ENCODE measurements at places on chromosomes 2 and 18.

DNA sequence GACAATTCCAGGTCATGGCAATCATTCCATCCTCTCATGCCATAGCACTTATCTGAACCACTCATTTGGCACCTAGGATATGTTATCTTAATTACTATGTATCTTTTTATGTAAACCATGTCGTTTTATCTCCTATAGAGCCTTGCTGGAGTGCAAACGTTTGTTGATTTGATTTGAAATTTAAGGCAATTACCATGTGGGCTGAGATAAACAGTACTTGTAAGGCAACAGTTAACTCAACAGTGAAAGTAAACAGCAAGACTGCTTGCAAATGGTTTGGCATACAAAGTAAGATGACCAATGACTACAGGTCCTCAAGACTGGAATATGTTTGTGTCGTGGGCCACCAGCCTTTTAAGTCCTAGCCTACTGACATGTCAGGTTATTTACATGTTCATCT, 133.7 kb upstream of the ZFP36L2 start:
- H3K4me1 ChIP-seq: peaks cover 12% of the 10 kb centered on the region
- no peaks in the 10 kb centered on the region for H3K36me3 ChIP-seq
- no peak for DNase-seq
- no peaks in the 10 kb centered on the region for H3K27me3 ChIP-seq
- no peak overlapping the region for H3K4me3 ChIP-seq
- no peak overlapping the region for H3K27ac ChIP-seq

GRCh38 chr2:213336253-213336770, 52.0 kb downstream of the SPAG16 start:
- peaks cover under 1% of the 10 kb centered on the region for H3K36me3 ChIP-seq
- no peak overlapping the region for H3K27ac ChIP-seq
- no peaks in the 10 kb centered on the region for H3K27me3 ChIP-seq

DNA sequence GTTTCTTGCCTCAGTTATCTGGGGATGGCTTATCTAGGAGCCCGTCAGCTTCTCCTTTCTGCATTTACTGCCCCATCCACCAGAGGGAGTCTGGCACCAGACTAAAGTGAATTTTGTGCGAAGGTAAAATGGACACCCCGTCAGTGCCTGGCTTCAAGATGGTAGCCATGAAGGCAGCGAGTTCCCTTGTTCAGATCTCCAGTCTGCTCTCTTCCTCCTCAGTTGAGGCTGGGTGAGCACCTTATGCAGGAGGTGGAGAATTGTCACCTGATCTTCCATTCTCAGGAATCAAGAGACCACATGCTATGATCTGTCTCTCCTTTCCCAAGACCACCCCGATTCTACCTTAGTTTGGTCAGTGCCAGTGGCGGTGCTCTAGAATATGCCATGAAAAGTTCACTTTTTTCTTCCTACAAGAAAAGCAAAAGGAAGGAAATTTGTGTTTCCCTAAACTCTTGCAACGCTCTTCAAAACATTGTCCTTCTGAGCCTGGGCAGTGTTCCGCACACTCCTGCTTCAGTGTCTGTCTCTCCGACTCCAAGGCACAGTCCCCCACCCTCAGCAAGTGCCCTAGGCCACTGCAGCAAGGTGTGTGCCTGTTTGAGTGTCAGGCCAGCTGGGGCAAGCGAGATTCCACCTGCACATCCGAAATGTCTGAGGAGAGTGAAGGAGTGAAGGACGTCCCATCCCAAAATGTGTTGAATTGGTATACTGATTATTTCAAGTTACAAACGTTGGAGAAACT, 168.6 kb downstream of the SS18 start:
- no peak overlapping the region for H3K27ac ChIP-seq
- no peak overlapping the region for H3K4me3 ChIP-seq
- H3K36me3 ChIP-seq: no peaks in the 10 kb centered on the region
- no peaks in the 10 kb centered on the region for H3K27me3 ChIP-seq
- DNase-seq: no peak
- no peaks in the 10 kb centered on the region for H3K4me1 ChIP-seq

DNA sequence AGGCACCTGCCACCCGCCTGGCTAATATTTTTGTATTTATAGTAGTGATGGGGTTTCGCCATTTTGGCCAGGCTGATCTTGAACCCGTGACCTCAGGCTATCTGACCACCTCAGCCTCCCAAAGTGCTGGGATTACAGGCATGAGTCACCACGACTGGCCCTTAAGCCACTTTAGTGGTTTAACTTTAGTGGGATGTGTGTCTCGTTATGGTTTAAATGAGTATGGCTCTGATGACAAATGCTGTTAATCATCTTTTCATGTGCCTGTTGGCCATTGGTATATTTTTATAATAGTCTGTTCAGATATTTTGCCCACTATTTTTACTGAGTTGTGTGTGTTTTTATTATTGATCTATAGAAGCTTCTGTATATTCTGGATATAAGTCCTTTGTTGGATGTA, 205.9 kb downstream of the MYO1B start:
- DNase-seq: no peak
- H3K27ac ChIP-seq: no peak overlapping the region
- H3K36me3 ChIP-seq: no peaks in the 10 kb centered on the region
- H3K4me1 ChIP-seq: no peaks in the 10 kb centered on the region
- no peaks in the 10 kb centered on the region for H3K27me3 ChIP-seq
- H3K4me3 ChIP-seq: no peak overlapping the region

DNA sequence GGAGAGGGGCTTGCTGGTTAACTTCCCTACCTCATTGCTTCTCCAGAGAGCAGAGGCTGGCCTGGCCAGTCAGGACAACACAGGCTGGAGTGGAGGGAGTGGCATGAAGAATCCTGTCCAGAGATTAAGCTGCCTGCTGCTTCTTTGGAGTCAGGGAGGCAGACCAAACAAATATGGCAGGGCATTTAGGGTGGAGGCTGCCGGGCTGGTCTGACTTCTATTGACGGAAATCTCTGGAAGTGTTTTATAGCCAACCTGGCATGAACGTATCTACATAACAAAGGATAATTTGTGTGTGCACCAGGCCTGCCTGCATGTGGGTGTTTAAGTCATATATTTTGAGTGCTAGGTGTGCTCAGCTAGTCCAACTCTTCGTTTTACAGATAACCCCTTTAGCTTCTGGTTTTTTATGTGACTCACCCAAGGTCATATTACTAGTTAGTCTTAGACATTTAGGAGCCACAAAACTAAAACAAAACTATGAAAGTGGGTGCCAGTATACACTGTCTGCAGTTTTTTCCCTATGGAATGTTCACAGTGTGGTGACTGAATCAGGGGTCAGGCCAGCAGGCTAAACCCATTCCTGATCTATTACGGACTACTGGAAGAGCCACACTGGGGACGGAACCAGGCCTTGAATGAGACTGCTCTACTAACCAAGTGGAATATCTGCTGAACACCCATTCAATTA, 5.5 kb downstream of the NPC1 start:
- H3K36me3 ChIP-seq: peaks cover 15% of the 10 kb centered on the region
- no peak overlapping the region for H3K4me3 ChIP-seq
- no peak overlapping the region for H3K27ac ChIP-seq
- no peaks in the 10 kb centered on the region for H3K27me3 ChIP-seq
- peaks cover 19% of the 10 kb centered on the region for H3K4me1 ChIP-seq

- H3K27me3 ChIP-seq: no peaks in the 10 kb centered on the region
- peaks cover 10% of the 10 kb centered on the region for H3K4me1 ChIP-seq
- H3K36me3 ChIP-seq: peaks cover 23% of the 10 kb centered on the region
- DNase-seq: no peak
- H3K27ac ChIP-seq: no peak overlapping the region
These were observed 53.8 kb downstream of the STAT1 start for GRCh38 chr2:190959911-190960788.

DNA sequence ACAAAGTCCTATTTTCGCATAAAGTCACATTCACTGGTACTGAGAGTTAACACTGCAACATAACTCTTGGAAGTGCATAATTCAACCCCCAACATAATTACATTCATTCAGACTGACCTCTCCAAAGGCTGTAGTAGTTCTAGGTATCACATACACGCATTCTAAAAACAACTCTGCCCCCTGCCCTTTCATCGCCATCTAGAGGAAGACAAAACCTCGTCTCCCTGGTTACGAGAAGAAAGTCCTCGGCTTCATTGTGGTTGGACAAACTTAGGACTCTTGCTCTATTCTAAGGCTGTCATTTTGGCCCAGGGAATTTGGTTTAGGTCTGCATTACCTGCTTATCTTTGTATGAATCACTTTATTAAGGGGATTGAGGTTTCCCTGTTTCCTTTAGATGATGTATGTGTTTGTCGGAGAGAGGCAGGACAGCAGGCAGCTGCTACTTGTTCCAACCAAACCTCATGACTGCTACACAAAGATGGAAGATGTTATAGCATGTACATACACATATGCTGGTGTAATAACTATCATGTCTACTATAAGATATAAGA, 215.4 kb upstream of the NRXN1 start:
- no peaks in the 10 kb centered on the region for H3K4me1 ChIP-seq
- no peaks in the 10 kb centered on the region for H3K27me3 ChIP-seq
- H3K36me3 ChIP-seq: no peaks in the 10 kb centered on the region
- no peak overlapping the region for H3K4me3 ChIP-seq

- H3K36me3 ChIP-seq: no peaks in the 10 kb centered on the region
- peak within 1 kb of the TSS; percentile 88 for H3K4me3 ChIP-seq
- H3K27me3 ChIP-seq: no peaks in the 10 kb centered on the region
- H3K4me1 ChIP-seq: peaks cover 33% of the 10 kb centered on the region
- peak within 1 kb of the TSS; percentile 94 for H3K27ac ChIP-seq
These were observed at the start of gene SPRED2 for GRCh38 chr2:65432227-65433190. Gene SPRED2, minus strand, starts transcription at chr2:65432599. Its CDS starts 612 bp downstream, at chr2:65431987.

DNA sequence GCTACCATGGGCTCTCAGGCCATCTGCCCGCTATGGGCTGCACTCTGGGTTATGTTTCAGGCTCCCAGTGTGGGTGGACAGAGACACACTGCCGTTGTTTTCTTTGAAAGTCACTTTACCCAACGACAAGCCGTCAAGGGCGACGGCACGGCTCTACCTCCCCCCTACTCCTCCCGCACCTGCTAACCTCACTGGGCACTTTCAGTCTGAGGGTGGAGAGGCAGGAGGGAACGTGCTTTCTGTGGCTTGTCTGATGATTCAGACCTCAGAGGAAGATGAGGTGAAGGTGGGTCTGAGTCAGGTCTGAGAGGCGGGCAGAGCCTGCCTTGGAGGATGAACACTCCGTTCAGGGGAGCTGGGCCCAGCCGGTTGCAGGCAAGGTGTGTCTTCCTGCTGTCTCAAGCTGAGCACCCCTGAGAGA, 147.6 kb upstream of the HDAC4 start:
- no peak overlapping the region for H3K4me3 ChIP-seq
- H3K27me3 ChIP-seq: peaks cover 56% of the 10 kb centered on the region
- H3K4me1 ChIP-seq: no peaks in the 10 kb centered on the region
- DNase-seq: no peak
- no peaks in the 10 kb centered on the region for H3K36me3 ChIP-seq
- no peak overlapping the region for H3K27ac ChIP-seq

DNA sequence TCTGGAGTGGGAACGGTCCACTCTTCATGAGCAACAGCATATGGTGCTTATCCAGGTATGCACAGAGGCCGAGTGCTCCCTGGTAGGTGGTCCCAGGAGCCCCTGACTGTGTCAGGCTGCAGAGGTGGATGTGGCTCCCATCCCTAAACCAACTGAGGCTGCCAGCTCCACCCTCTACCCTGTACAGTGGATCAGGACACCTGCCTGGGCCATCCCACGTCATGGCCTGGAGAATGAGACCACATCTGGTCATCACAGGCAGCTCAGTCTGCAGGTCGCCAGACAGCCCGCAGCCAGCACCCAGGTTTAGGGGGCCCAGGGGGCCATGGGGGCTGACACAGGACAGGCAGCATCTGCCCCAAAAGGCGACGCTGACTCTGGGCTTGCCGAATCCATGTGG, 100.3 kb upstream of the TMEM18 start:
- H3K4me3 ChIP-seq: no peak overlapping the region
- peaks cover 8% of the 10 kb centered on the region for H3K27me3 ChIP-seq
- no peak overlapping the region for H3K27ac ChIP-seq
- no peaks in the 10 kb centered on the region for H3K4me1 ChIP-seq

GRCh38 chr2:145764631-145765030, 1244.7 kb upstream of the ZEB2 start:
- DNase-seq: peak; percentile 36
- peaks cover 13% of the 10 kb centered on the region for H3K4me1 ChIP-seq
- H3K36me3 ChIP-seq: no peaks in the 10 kb centered on the region
- no peak overlapping the region for H3K4me3 ChIP-seq
- no peaks in the 10 kb centered on the region for H3K27me3 ChIP-seq

DNA sequence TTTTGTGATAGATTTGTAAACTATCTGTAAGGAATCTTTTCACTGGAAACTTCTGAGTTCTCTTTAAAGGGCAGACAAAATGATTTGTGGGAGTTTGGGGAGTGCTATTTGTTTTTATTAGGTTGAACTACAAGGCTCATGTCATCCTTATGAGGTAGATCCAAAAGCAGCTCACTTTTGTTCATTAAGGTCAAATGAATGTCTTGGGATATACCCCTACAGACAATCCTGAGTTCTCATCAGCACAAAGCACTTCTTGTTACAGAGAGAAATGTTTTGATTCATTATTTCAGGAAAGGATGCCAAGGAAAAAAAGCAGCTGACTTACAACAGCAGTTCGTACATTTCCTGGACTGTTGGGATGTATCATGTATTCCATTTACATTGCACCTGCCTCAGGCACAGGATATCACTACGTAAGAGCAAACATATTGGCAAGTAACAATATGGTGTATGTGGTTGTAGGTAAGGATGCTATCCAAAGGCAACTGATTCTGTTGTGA, 68.9 kb downstream of the DCC start:
- H3K4me3 ChIP-seq: no peak overlapping the region
- no peaks in the 10 kb centered on the region for H3K4me1 ChIP-seq
- H3K27me3 ChIP-seq: no peaks in the 10 kb centered on the region
- no peak overlapping the region for H3K27ac ChIP-seq
- DNase-seq: no peak

DNA sequence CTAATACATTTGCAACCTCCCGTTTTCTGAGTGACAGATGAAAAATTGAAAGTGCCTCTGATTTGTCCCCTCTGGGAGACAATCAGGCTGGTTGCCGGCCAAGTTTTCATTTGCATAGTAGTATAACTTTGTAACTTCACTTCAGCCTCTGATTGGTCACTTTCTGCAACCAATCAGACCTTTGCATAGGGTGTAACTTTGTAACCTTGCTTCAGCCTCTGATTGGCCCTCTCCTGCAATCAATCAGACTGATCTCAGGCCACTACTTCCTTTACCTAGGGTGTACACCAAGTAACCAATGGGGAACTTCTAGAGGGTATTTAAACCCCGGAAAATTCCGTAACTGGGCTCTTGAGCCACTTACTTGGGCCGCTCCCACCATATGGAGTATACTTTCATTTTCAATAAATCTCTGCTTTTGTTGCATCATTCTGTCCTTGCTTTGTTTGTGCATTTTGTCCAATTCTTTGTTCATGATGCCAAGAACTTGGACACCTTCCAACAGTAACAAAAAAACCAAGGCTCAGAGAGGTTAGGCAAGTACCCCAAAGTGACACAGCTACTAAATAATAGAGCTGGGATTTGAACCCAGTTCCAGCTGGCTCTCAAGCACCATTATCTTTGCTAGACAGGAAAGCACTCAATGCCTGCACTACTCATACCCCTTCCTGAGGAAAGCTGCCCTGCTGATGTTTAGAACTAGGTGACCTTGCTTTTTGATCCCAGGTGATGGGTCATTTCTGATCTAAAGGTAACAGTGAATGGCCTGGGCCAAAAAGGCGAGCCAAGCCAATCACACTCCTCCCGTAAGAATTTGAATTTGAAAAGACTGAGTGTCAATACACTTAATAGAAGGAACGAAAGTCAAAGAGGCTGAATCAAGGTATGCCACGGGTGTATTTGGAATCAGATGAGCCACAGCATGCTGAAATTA, 10.9 kb upstream of the MYOM1 start:
- H3K4me1 ChIP-seq: no peaks in the 10 kb centered on the region
- no peaks in the 10 kb centered on the region for H3K27me3 ChIP-seq
- H3K27ac ChIP-seq: no peak overlapping the region

Measured in tibial artery (tissue), 4 donors.